GM12891 (cell line): ENCODE measurements at places on chromosomes 7 and 10.

- no peak for DNase-seq
Measured at GRCh38 chr10:126012485-126012884, 116.1 kb downstream of the FANK1 start.

DNA sequence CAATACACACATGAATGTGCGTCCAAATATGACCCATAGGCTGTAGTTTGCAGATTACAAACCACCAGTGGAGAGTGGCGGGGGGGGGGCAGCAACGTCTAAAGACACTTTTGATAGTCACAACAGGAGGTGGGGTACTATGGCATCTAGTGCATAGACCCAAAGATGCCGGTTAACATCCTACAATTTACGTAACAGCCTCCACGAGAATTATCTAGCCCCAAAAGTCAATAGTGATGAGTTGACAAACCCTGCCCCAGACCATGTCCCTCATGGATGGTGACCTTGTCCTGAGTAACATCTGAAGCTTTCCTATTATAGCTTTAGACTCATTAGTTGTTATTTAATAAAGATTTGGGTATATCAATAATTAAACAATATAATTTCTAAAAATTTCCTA, 31.6 kb downstream of the USP6NL start:
- no peak for DNase-seq

- DNase-seq = no peak
Measured at GRCh38 chr7:6542368-6542767, 8.9 kb downstream of the GRID2IP start.

DNA sequence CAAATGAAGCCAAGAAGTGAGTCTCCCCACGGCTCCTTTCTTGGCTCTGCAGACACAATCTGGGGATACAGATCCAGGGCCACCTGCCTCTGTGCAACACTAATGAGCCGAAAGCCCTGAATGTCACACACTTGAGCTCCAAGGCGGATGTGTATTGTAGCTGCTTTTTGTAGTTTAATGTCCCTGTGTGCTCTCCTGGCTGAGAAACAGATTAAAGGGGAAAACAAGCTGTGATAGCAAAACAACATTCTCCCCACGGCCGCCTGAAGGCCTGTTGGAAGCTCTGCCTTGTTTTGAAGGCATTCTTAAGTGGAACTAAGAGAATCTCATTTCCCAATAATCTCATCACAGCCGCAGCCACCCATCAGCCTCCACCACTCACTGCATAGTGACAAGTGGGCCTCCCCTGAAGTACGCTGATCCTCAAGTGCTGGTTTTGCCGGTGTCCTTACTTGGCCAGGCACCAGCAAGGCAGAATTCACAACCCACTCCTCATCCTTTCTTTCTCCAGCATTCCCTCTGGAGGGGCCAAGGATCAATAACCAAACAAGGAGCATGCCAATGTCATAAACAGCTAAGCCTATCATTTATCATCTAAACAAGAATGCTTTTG, 44.4 kb upstream of the AMPH start:
- DNase-seq = no peak

GRCh38 chr10:18647945-18648344, 3.4 kb downstream of the NSUN6 start:
- DNase-seq = no peak

DNA sequence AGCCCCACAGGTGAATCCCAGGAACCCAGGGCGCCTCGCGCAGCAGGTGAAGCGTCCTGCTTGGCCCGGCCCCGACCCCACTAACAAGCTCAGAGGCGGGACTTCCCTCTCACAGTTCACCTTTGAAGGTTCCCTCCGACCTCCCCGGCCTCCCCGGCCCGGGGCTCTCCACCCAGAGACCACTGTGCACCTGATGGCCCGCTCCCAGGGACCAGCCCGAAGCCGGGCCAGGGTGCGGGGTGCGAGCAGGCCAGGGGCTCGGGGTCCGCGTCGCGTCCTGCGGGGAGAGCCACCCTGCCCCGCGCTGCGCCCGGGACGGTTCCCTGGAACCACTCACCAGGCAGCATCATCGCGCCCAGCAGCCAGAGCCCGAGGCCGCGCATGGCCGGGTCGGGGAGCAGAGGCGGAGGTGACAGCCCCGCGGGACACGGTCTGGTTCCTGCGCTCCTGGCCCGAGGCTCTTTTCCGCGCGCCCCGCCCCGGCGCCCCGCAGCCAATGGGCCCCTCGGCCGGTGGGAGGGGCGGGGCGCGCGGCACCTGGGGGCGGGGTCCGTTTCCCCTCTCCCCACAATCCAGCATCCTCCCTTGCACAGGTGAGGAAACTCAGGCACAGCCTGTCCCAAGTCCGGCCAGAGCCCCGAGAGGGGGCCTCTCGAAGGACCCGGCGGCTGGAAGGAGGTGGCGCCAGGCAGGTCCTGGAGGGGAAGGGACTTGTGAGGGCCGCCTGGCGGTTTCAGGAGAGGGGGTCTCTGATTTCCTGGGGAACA, at the start of gene ADAM8:
Gene ADAM8, minus strand, starts transcription at position 434 of the 767 bp plus-strand sequence. Its CDS starts 51 bp downstream, at position 383.
- peak; percentile 96 for DNase-seq

DNA sequence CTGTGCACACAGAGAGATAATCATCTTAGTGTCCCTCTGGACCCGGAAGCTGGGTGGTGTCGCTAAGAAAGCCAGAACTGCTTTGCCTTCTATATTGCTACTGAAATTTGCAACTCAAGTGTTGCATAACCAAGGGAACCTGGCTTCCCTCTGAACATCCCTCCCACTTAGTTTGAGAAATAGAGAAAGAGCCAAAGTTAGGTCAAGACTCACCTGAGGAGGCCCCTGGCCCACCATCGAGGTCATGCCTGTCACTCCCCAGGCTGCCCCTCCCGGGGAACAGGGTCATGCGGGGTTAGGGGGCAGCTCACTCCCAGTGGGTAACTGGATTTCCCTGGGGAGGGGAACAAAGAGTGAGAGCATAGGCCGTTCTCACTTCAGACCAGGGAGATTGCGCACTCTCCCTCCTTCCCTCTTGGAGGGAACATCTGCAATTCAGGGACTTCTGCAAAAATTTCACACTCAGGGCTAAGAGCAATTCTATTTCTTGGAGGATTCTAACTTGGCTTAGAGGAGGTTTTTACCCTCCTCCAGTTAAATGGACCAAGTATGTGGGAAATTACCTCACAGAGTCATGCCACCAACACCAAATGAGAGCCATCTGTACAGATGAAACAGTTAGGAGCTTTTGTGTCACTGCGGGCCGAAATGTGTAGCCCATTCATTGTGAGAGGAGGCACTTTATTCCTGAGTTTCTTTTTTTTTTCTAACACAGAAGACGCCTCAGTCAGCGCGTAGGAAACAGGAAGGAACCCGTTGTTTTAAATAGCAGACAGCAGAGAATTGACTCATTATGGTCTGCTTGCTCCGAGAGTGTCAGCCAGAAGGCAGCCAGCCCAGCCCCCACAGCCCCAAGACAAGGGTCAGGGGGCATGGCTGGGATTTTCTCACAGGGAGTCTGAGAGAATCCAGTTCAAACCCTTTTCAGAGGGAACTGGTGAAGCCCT, 221.3 kb downstream of the ARHGAP12 start:
- DNase-seq = peak; percentile 44

- no peak for DNase-seq
Measured at GRCh38 chr7:157734676-157735640, 398.2 kb downstream of the DNAJB6 start.

GRCh38 chr7:44438816-44439215, 51.6 kb downstream of the NUDCD3 start:
- no peak for DNase-seq

GRCh38 chr7:98387544-98388226, 13.2 kb downstream of the BAIAP2L1 start:
- no peak for DNase-seq

DNA sequence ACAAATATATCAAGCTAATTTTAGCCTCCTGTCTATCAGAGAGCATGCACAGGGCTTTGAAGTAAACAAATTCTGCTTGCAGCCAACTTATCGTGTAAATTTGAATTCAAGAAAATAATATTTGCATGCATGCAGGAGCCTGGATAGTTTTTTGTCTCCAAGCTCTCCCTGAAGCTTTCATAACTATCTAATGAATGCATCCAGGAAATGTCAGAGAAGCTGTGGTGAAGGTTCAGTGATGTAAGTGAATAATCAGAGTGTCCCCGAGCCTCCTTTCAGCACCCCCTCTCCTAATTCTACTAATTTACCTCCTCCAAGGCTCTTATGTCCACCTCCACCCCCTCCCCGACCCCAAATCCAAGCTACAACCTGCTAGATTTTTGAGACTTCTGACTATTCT, 172.0 kb upstream of the ZNF32 start:
- no peak for DNase-seq

DNA sequence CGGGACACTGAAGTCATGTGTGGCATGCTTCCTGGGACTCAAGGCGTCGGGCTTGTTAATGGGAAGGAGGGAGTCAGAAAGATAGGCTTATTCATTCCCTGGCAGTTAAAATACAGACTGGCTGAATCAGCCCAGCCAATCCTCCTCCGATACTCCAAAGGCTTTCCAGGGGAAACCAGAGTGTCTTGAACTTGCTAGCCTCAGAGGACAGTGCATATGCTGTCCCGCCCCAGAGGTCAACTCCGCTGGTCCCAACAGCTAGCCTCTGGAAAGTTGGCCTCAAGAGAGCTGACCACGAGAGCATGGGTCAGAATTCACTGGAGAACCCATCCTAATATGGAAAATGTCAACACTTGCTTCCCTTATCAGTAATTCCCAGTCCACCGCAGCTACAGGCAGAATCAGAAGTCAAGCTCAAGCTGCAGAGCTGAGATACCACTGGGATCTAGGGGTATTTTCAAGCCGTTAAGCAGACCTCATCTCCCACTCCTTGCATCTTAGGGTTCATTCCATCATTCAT, 43.0 kb downstream of the ELMO1 start:
- no peak for DNase-seq

- DNase-seq = no peak
Measured at GRCh38 chr7:22442187-22442881, 57.7 kb downstream of the STEAP1B start.

- no peak for DNase-seq
Measured at GRCh38 chr10:106341356-106341755, 823.1 kb downstream of the SORCS1 start.

GRCh38 chr7:45088821-45089340, at the start of gene NACAD:
Gene NACAD (minus strand): TSS chr7:45088969. CDS start chr7:45088894, 75 bp downstream.
- DNase-seq = no peak

GRCh38 chr7:44062903-44063295, 2.5 kb downstream of the PGAM2 start:
- no peak for DNase-seq

DNA sequence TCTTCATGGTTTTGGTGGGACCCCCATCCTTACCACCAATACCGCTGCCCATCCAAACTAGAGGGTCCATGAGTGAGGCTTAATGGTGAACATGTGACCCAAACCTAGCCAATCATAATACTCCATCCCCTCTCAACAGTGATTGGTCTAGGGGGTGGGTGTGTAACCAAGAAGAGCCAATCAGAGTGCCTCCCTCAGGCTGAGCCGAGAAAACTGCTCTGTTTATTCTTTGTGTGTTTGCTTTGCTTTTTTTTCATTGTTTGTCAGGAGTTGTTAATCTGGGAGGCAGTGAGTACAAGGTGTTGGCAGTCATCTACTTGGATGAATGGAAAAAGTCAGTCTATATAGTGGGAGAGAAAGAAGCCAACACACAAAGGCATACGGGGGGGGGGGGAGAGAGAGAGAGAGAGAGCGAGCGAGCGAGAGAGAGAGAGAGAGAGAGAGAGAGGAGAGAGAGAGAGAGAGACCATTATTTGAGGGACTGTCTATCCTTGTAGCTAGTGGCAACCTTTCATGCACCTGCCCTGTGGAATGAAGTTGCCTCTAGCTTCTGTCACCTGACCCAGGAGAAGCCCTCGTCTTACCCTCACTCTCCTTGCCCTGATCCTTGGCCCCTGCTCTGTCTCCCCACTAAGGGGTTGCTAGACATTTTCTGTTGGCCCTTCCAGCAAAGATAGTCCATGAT, 441.7 kb downstream of the TYW1 start:
- DNase-seq = no peak

- DNase-seq = no peak
Measured at GRCh38 chr10:47118326-47118725, 181.7 kb upstream of the GDF10 start.

DNA sequence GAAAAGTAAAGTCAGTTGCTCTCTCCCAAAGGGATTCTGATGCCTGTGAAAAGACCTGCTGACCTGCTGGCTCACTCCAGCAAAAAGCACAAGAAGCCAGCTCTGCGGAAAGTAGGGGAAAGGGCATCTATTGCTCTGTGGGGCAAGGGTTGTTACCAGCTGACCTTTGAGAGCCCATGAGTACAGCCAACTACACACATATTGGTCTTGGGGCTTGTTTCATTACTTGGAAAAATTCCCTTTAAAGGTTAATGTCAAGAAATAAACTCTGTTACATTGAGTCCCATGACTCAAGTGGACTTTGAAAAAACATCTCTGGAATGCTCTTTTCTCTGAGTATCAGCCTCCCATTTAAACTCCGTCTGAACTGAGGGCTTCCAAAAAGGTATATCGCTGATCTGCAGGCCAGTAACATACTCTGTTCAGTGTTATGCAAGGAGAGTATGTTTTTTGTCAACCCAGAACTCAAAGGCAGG, 53.2 kb downstream of the PANK1 start:
- no peak for DNase-seq

DNA sequence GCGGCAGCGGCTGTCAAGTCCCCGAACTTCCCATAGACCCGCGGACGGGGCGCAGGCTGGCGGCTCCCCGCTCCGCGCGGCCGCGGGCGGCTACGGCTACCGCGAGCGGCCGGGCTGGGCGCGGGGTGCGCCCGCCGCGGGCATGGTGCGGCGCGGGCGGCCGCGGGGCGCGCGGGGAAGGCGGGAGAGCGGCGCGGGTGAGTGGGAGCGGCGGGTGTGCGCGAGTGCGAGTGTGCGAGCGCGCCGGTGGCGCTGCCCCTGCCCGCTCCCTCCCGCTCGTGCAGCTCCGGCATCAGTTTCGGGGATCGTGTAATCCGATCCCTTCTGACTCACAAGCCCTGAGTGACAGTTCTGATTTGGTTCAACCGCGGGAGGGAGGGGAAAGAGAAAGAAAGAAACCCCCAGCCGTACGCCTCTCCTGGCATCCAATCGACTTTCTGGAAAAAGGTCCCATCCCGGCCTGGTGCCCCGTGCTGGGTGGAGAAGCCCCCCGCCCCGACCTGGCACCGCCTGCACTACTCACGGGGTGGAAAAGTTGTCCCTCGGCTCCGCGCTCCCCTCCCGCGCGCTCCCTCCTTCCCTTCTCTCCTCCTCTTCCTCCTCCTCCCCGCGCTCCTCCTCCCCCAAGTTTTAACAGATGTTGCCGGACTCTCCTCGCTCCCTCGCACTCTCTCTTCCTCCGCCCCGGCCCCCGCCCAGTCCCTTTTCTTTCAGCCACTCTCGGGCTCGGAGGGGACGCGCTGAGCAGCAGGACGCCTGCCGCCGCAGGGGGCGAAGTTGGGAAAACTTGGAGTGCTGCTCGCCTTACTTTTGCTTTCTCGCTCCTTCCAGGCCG, at the start of gene GLI3:
Gene GLI3, minus strand, starts transcription at position 234 of the 835 bp plus-strand sequence. CDS start 13,956 bp downstream, outside the sequence.
- peak; percentile 73 for DNase-seq
